Left lung (tissue), 14 donors: ENCODE measurements at places on chromosomes 7 and 10. TPM values are rescaled to one million over a fixed set of nuclear protein-coding genes. Genes with fewer than 3 reads are reported as not detected.
A peak's percentile ranks its signal among the peaks of the same experiment; 100 is the strongest.

DNA sequence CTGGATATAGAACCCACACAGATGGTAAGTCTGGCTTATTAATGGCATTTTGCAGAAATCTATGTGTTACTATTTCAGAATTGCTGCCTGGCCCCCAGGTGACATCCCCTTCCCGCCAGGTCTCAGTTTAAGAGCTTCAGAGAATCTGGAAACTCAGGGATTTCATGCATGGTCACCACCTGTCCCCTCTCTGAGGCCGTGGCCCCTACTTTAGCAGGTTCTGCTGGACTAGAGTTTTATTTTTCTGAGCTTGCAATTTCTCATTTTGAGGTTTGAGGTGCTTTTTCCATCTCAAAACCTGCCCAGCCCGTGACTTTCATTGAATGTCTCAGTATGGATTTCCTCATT, 24.7 kb upstream of the GJD4 start:
- DNase-seq: no peak

Gene WDR86
- 17.7 TPM for polyA plus RNA-seq

Gene DNAH11
- 3.8 TPM for polyA plus RNA-seq

Gene VGF
- 0.86 TPM for polyA plus RNA-seq

- DNase-seq: peak; percentile 84
Observed at GRCh38 chr7:4774658-4775249, 669 bp upstream of the AP5Z1 start.

- no peak for DNase-seq
Observed at GRCh38 chr7:76272851-76273497, 29.5 kb upstream of the HSPB1 start.

Gene TMEM229A
- polyA plus RNA-seq: 1.2 TPM

Gene OPALIN
- polyA plus RNA-seq: not detected

DNA sequence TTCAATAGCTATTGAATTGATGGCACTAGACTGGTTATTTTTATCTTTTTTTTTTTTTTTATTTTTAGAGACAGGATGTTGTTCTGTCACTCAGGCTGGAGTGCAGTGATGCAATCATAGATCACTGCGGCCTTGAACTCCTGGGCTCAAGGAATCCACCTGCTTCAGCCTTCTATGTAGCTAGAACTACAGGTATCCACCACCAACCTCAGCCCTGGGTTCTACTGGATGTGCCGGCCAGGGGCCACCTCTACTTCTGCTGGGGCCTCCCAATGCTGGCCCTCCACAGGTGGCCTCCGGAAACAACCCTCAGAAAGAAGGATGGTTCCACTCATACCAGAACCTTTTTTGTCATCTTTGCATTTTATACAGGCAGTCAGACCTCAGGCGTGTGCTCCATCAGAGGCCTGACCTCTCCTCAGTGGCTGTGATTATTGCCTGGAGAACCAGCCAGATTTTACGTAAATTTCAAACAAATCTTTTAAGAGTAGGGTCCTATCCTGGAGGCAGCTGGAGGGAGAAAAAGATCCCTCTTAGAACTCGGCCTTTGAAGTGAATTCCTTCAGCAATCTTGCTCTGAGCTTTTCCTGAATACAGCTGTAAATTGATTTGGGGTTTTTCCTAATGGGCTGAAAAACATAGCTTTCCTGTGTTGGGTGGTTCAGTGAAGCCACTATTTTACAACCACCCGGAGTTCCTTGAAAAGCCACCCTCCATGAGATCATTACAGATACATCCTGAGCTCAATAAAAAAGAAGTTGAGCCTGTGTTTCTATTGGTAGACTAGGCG, 110.0 kb downstream of the SPAG6 start:
- DNase-seq: no peak

DNA sequence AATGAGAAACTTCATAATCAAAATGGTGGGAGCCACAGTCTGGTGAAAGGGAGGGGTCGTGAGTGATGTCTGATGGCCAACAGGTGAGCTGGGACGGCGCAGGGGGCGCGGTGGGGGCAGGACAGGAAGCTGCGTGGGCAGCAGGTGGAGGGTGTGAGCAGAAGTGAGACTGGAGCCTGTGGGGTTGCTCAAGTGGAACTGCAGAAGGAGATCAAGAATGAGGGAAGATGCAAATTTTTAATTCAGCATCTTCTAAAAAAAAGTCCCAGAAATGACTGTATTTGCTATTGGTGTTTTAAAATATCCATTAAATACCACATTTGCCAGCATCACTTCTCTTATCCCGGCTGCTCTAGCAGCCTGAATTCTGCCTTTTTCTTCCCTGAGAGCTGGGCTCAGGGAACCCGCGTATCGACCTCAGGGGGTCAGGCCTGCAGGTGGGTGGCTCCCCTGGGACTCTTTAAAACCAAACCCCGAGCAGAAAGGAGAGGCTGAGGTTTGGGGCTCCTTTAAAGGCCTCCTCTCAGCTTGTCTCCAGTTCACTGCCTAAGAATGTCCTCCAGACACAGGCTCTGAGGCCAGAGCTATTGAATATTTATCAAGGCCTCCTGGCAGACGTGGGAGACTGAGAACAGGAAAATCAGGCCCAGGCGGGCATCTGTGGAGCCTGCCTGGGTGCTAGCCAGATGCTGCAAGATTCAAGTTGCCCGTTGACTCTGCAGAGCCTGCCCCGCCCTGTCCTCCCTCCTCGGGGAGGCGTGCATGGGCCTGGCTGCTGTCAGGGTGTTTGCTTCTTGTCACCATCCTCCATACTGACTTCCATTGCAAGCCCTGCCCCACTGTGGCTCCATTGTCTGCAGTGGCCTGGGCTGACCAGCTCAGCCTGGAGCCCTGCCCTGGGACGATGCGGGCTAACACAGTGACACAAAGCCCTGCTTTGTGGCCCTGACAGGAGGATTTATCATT, 53.9 kb downstream of the SYPL1 start:
- DNase-seq: no peak
